ENCODE measurements at places on chromosomes 7 and 10.

- no peak for DNase-seq
Observed at GRCh38 chr7:136807598-136807997, 60.9 kb upstream of the CHRM2 start.

DNA sequence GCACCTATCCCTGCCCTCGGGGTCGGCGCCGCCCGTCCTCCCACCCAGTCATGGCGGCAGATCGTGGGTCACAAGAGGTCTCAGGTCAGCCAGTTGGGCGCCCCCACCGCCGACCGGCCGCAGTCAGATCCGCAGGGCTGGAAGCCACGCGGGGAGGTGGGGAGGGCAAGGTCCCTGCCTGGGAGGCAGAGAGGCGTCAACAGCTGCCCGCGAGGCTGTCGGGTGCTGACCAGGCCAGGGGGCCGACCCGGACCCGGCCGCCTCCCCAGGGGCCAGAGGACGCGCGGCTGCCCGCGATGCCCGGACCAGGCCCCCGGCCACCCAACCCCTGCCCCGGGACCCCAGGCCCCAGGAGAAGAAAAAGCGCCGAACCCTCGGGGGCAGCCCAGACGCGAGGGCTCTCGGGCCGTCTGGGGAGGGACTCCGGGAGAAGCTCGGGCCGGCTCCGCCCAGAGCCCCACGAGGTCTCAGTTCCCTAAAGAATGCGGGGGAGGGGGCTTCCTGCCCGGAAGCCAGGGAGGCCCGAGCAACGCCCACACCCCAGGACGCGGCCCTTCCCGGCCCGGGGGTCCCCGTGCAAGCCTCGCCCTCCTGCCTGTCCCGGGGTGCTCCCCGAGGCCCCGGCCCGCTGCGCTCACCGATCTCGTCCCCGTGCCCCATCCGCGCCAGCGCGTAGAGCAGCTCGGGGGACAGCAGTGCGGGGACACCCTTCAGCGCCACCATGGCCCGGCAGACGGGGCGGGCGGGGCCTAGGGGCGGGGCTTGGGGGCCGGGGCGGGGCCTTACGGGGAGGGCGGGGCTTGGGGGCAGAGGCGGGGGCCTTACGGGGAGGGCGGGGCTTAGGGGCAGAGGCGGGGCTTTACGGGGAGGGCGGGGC is at the start of gene FUOM:
FUOM (minus strand) TSS at position 735 of the 877 bp plus-strand sequence; CDS start at position 723, 12 bp downstream.
- no peak for DNase-seq

- no peak for DNase-seq
Observed at GRCh38 chr7:101172854-101173751, 7.0 kb downstream of the NAT16 start.

DNA sequence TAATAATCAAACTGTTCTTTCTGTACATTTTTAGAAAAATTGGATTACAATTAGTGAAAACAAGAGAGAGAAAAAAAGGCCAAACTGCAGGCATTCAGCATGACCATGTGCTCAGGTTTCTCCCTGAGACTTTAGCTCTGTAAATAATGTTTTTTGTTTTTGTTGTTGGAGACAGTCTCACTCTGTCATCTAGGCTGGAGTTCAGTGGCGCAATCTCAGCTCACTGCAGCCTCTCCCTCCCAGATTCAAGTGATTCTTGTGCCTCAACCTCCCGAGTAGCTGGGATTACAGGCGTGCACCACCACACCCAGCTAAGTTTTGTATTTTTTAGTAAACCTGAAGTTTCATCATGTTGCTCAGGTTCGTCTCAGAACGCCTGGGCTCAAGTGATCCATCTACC is 23.0 kb downstream of the BZW2 start:
- no peak for DNase-seq

All from stimulated activated CD8-positive, alpha-beta memory T cell treated with anti-CD3 and anti-CD28 coated beads, Interleukin-7, amount 100 ng/mL, for 1 hour (primary cell).